ENCODE measurements at places on chromosomes 3 and 15. TPM values are rescaled to one million over a fixed set of nuclear protein-coding genes. Genes with fewer than 3 reads are reported as not detected.

Gene SLC35G2
- total RNA-seq: 38.7 TPM

Gene LRRC34
- not detected for total RNA-seq

Gene SYNM
- 0.82 TPM for total RNA-seq

DNA sequence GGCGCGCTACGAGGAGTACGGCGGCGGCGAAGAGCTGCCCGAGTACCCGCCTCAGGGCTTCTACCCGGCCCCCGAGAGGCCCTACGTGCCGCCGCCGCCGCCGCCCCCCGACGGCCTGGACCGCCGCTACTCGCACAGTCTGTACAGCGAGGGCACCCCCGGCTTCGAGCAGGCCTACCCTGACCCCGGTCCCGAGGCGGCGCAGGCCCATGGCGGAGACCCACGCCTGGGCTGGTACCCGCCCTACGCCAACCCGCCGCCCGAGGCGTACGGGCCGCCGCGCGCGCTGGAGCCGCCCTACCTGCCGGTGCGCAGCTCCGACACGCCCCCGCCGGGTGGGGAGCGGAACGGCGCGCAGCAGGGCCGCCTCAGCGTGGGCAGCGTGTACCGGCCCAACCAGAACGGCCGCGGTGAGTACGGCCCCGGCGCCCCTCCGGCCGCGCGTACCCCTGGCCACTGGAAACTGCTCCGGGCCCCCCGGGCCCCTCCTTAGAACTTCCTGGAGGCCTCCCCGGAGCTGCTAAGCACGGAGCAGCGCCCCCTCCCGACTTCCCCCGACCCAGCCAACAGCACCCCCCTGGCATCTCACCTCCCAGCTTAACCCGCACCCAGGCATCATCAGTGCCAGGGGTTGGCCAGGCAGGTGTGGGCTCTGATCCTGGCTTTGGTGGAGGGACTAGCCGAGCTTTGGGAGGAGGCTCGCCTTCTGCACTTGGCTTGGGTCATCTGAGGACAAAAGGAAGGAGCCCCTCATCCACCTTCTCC, 1.4 kb downstream of the LOXL1 start:
- peak; percentile 73 for DNase-seq

GRCh38 chr15:40309344-40309862, 1.7 kb upstream of the PLCB2 start:
- no peak for DNase-seq

DNA sequence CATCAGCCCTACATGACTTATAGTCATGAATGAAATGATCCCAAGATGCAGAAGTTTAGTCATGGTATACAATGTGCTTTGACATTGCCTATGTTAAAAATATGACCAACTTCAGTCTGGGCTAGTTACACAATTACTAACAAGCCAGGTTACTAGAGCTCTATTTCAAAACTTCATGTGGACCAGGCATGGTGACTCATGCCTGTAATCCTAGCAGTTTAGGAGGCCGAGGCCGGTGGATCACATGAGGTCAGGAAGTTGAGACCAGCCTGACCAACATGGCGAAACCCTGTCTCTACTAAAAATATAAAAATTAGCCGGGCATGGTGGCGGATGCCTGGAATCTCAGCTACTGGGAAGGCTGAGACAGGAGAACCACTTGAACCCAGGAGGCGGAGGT, 613.0 kb downstream of the CADM2 start:
- peak; percentile 41 for DNase-seq

DNA sequence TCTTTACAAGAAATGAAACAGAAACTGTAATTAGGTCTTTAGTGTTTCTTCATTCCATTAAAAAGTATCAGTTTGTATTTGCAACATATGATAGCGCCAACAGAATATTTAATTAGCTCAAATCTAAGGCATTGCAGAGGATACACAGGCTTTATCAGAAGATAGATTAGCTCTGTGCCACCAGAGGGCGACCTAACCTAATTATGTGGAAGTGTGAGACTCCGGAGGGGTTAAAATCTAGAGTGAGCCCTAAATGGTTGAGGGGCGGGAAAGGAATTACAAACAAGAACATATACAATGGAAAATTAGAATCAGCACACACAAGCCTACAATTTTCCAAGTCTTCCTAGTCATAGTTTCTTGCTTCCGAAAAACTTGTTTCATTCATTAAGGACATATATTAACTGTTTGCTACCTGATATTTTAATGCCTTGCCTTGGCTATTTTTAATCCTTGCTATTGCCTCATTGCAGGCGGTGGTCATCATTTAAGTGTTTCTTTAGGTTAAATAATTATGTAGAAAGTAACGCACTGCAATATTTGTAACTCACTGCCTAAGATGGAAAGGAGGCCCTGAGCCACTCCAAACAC, 18.0 kb upstream of the RYR3 start:
- DNase-seq: peak; percentile 45

DNA sequence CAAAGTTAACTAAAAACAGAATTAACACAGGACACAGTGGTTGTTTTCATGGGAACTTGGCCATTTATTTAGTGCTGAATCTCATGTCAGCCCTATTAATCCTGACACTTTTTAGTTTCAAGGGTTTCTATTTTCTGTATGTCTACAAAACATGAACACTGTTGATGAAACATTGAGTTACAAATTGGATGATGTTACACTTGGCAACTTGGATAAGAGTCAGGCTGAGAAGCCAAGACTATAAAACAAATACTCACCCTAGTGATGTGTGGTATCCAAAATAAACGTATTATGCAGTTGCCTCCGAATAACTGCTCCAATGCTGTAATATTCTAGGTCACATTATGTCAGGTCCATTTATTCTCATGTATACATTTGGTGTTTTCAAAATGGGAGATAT, 349.6 kb downstream of the ZIC1 start:
- no peak for DNase-seq

All from HT1080 (cell line).